ENCODE measurements at places on chromosomes 5 and 9. TPM values are rescaled to one million over a fixed set of nuclear protein-coding genes. Genes with fewer than 3 reads are reported as not detected.

The SMARCA2 gene
- total RNA-seq = 14.5 TPM

The PDZD2 gene
- total RNA-seq = 23.3 TPM

The IFNK gene
- total RNA-seq = not detected

The PRR16 gene
- total RNA-seq = 0.25 TPM

The IL4 gene
- total RNA-seq = not detected

The PTGES2 gene
- 85.1 TPM for total RNA-seq

The ECM2 gene
- 0.20 TPM for total RNA-seq

The TNFSF15 gene
- total RNA-seq = not detected

The MIGA2 gene
- total RNA-seq = 40.2 TPM

The SLC25A2 gene
- 1.9 TPM for total RNA-seq

GRCh38 chr5:558871-559503 is 34.7 kb upstream of the SLC9A3 start:
- no peak for DNase-seq

- DNase-seq = no peak
Measured at GRCh38 chr5:157157293-157157891, 8.7 kb downstream of the GARIN3 start.

- DNase-seq = no peak
Measured at GRCh38 chr9:132605387-132605786, 23.0 kb downstream of the BARHL1 start.

DNA sequence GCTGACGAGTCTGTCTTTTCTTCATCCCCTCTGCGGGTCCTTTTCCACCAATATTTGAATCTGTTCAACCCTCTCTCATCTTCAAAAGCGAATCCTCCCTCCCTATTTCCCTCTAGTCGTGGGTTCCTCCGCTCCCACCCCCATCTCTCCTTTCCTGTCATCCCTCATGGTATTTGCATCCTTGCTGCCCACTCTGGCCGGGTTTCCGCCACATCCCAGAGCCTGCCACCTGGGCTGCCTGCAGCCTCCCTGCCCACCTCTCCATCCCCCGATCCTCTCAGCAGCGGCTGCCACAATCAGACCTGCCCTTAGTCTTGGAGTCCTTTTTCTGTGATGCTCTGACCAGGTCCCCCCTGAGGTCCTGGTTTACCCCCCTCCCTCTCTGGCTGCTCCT is 44.9 kb downstream of the JADE2 start:
- DNase-seq = no peak

DNA sequence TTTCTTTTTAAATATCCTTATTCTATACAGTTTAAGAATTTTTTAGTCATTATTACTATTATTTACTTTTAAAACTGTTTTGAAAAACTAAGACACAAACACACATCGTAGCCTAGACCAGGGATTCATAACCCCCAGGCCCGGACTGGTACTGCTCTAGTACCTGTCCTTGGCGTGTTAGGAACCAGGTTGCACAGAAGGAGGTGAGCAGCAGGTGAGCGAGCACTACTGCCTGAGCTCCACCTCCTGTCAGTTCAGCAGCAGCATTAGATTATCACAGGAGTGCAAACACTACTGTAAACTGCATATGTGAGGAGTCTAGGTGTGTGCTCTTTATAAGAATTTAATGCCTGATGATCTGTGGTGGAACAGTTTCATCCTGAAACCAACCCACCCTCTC is 357.0 kb downstream of the PTPRD start:
- no peak for DNase-seq

- DNase-seq = no peak
Measured at GRCh38 chr5:149404746-149405549, 25.9 kb upstream of the IL17B start.

- no peak for DNase-seq
Measured at GRCh38 chr5:3789519-3790193, 194.0 kb downstream of the IRX1 start.

DNA sequence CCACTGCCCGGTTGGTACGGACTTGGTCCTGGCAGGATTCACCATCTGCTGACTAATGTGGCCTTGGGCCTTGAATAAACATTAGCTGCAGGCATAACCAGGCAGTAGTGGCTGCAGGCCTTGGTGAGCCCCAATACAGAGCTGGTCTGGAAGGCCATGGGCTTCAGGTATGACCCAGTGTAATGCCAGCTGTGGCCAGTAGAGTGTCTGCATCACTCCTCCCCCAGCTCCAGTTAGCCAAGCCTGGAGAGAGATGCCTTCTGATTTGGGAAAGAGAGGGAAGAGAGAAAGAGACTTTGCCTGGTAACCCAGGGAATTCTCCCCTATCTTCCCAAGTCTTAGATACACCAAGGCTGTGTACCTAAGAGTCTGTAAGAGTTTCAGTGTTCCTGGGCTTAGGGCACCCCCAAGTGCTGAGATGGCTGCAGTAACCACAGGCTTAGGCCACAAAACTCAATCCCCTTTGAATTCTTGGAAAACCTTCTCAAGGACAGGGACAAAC is 5.6 kb upstream of the C5 start:
- DNase-seq = no peak

DNA sequence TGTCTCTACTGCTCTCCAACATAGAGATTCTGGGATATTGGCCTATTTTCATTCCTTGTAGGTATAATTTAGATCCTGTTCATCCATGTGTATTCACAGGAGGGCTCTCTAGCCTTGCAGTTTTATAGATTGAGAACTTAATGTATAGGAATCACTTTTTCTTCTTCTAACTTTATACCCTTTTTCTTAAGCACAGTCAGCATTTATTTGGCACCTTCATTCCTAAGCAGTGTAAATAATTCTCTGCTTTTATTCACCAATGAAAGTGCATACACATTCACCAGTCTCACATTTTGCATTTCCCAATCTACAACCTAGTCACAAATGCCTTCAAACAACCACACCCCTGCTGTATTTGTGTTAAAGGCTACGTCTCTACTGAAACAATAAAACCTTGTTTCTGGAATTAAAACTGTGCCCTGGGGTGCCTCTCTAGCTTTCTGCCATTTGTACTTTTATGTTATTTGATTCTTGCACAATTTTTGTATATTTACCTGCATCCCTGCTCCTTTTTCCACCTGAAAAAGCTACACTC is 49.3 kb downstream of the NREP start:
- no peak for DNase-seq

DNA sequence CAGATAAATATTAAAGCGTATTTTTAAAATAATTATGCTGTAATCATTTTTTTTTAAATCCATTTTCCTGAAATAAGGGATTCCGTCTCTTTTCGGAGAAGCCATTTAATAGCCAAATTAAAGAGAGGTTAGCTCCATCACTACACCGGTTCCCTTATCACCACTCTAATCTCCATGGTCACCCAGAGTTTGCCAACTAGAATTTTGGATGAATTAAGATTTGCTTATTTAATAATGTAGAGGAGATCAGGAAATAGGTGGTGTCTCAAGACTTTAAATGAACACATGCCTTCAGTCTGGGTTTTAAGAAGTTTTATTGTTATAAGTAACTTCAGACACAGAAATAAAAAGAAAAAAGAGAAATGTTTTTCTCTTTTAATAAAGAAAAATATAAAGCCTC is 151.7 kb downstream of the TTC39B start:
- no peak for DNase-seq

DNA sequence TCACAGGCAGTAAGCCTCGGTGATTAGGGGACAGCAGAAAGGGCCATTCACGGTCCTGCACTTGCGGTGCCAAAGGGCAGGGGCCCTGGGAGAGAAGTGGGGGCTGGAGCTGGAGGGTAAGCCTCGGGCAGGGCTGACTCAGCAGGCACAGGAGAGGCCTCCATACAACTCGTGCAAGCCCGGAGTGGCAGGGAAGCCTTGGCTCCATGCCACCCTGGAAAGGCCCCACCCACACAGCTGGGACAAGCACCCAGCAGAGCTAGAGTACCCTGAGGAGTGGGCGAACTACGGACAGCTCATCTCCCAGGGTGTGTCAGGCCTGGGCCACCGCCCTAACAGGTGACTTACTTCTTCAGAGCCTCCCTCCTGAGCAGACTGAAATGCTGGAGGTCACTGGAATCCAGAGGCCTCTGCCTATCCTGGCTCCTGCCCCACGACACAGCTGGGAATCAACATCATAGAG is 5.6 kb upstream of the CAMK2A start:
- no peak for DNase-seq

DNA sequence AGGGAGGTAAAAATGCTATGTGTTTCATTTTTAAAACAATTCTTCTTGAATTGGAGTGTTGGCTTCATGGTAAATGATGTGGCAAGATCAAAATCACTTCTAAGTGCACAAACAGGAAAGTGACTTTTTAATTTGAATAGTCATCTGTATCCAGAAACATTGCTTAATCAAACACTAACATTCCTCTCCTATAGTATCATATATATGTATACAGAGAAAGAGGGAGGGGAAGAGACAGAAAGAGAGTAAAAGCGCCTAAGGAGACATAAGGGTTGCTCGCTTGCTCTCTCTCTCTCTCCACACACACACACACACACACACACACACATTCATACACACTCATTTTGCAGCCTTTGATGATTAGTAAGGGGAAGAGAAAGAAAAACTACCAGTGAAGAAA is 95.4 kb upstream of the PRDM9 start:
- DNase-seq = no peak

DNA sequence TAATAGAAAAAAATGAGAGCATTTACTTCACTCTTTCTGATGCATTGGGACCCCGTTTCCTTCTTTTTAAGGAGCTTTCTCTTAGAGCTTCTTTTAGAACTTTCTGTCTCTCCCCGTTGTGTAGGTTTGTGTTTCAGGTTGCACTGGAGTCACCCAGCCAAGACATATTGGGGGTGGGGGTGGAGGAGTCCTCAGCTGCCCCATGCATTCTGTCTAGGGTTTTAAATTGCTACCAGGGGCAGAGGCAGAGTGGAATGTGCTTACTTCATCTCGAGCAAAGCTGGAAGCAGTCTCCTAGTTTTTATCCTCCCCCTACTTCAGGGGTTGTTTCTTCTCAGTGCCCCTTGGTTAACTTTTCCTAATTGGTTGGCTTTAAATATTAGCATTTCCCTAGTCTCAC is 9.4 kb downstream of the OR2K2 start:
- DNase-seq = no peak

- DNase-seq = no peak
Measured at GRCh38 chr5:634191-634590, 22.1 kb downstream of the CEP72 start.

- no peak for DNase-seq
Measured at GRCh38 chr5:16862777-16863176, 73.3 kb downstream of the MYO10 start.

GRCh38 chr5:9339206-9339818 is 206.6 kb downstream of the SEMA5A start:
- peak; percentile 33 for DNase-seq

GRCh38 chr9:113608082-113608685 is 144.7 kb downstream of the RGS3 start:
- DNase-seq = no peak

- DNase-seq = peak; percentile 60
Measured at GRCh38 chr5:26482810-26483375, 555.5 kb downstream of the CDH9 start.

DNA sequence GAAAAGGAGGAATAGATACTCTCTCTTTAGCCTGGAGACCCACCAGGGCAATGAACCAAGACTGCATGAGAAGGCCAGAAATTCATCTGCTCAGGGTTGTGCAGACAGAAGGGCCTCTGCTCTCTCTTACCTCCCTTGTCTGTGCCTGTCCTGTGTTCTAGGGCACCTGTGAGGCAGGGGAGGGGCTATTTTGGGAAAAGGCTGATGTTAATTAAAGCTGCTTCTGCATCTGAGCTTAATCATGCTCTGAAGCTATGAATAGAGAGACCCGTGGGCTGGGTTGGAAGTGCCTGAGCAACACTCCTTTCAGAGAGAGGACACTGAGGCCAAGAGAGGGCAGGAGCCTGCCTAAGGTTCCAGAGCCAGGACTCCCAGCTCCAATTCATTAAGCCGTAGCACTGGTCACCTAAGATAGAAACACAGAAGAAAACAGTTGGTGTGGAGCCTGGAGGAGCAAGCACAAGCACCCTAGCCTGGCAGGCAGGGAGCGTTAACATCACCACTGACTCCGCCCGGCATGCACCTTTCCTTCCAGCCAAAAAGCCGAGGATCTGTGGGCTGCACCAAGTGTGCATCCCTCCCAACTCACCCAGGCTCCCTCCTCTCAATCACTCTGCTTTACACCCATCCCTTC is 31.4 kb upstream of the STING1 start:
- no peak for DNase-seq

- DNase-seq = no peak
Measured at GRCh38 chr5:159337016-159337955, 7.0 kb upstream of the IL12B start.

DNA sequence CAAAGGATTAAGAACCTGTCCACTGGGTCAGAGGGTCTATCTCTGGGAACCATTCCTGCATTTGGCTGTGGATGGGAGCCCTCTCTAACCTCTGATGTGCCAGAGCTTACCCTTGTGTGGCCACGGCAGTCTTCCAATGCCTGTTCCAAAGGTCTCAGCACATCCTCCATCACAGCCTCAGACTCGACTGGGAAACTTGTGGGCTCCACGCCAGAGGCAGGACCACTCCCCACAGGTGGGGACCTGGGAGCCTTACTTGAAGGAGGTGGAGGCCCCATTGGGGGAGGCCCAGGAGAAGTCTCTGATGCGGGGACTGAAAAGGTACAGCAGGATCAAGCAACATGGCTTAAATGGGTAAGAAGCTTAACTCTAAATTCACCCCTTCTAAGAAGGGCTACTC is 4.4 kb downstream of the EIF4EBP3 start:
- no peak for DNase-seq

- no peak for DNase-seq
Measured at GRCh38 chr9:15717290-15717967, 164.6 kb downstream of the CCDC171 start.

DNA sequence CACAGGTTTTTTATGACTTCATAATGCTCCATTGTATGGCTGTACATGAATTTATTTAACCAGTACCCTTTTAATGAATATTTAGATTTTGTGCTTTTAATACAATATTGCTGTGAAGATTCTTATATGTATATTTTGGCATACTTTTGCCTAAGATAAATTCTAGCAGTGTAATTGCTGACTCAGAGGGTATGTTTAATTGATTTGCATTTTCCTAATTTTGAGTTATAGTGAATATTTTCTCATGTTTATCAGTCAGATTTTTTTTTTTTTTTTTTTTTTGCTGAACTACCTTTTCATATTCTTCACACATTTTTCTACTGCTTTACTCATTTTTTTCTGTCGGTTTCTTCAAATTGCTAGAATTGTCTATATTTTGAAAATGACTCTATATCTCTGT is 222.6 kb downstream of the VPS13A start:
- DNase-seq = no peak

DNA sequence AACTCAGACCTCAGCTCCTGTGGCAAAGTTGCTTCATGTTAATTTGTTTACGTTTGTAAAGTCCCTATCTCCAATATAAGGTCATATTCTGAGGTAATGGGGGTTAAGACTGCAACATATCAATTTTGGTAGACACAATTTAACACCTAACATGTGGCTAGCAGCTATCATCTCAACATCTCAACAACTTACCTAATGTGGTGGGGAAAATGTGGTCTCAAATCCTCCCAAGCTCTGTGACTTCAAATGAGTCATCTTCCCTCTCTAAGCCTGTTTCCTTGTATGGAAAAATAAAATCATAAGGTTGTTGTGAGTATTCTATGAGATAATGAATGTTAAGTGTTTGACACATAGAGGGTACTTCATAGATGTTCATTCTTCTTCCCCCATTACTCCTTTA is 443.3 kb downstream of the CDK5RAP2 start:
- no peak for DNase-seq

Data from glutamatergic neuron (in vitro differentiated cells).